Stimulated activated memory B cell treated with anti-CD40 and anti-IgM and Interleukin-4, amounts not matched to agents 10 μg/mL and 1 μg/mL and 100 μg/mL, for 72 hours (primary cell): ENCODE measurements at places on chromosomes 12 and 14.

GRCh38 chr12:42364692-42365091 lies 38.7 kb downstream of the PPHLN1 start:
- ATAC-seq, result no peak

GRCh38 chr14:92880851-92881250 lies 42.1 kb upstream of the CHGA start:
- no peak for ATAC-seq

DNA sequence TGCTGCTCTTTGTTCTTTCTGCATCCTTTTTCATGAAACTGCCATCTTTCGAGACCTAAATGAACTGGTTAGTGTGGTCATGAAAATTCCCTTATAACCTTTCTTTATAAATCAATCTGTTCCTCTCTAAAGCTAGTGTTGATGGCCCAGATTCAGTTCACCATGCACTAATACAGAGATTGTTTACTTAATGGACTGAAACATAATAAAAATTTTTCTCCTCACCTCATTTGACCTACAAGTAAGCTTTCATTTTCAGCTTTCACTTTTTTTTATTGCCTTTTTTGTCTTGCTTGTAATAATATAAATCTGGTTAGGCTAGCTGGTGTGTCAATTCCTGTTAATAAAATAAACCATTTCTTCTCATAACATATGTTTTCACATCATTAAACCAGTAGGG lies 183.8 kb downstream of the CCDC59 start:
- ATAC-seq, result no peak

- no peak for ATAC-seq
These were observed 60.7 kb upstream of the TBX3 start for GRCh38 chr12:114744691-114745090.

- ATAC-seq, result peak; percentile 18
These were observed 58.7 kb downstream of the LRRC74A start for GRCh38 chr14:76884853-76885276.

GRCh38 chr14:57761800-57762199 lies 104.1 kb downstream of the SLC35F4 start:
- ATAC-seq, result no peak

GRCh38 chr12:57845478-57846284 lies 848 bp downstream of the CTDSP2 start:
- peak; percentile 55 for ATAC-seq

DNA sequence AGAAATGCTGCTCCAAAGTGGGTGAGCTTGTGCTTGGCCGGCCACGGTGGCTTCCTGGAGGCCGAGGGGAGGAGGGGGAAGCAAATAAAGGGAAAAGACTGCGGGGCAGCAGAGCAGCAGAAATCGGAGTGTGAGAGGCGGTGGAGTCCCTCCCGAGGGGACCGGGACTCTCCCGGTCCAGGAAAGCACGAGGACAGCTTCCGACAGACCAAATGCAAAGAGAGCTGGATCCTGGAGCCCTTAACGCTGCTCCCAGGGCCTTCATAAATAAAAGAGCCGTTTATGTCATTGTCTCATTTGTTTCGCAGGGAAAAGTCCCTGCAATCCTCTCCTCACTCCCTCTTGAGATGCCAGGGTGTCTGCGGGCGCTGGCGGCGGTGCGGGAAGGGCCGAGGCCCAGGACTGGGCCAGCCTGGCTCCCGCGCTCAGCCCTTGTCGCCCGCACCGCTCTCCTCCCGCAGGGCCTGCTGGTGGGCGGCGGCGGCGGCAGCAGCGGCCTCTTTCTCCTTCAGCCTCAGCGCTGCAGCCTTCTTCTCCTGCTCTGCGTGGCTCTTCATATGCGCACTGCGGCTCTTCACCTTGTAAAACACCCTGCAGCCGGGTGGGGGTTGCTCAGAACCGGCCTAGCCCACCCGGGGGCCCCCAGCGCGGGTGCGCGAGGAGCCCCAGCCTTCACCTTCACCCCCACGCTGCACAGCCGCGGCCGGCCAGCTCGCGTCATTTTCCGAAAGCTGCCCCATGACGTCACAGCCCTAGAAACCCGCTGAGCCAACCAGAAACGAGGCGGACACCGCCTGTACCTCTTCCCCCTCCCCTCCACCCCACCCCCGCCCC lies 4.5 kb upstream of the PNMA1 start:
- ATAC-seq, result no peak

GRCh38 chr12:82765971-82766705 lies 79.4 kb downstream of the TMTC2 start:
- ATAC-seq, result no peak

DNA sequence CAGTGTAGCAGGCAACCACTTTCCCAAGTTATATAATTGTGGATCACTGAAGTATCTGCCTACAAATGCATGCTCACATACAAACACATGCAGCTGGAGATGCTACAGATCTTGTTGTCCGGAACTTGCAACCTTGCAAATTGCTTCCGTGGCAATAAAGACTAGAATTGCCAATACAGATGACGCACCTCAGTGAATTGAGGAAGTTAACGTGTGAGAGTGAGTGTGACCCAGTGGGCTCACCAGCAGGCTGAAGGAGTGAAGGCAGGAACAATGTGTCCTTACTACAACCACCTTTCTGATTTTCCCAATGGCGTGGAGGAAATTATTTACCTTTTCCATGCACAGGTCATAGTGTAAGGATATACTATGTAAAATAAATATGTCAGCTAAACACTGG lies 89.4 kb upstream of the GRIP1 start:
- no peak for ATAC-seq

DNA sequence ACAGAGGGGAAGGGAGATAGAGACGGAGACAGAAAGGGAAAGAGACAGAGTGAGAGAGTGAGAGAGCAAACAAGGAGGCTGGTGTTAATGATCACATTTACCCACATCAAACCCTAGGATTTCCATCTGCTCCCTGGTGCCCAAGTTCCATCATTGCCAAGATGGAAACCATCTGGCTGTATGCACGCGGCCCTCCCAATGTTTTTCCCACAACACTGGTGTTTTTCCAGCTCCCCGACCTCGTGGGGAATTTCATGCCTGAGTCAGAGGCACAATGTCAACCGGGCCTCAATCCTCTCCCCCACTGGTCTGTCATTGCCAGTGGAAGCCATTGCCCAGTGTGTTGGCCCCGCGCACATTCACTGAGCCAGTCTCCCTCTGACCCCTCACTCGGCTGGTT lies 19.9 kb upstream of the BDKRB2 start:
- no peak for ATAC-seq

- ATAC-seq, result no peak
These were observed 1105.5 kb downstream of the TMEM121 start for GRCh38 chr14:106631879-106632278.

- ATAC-seq, result no peak
These were observed 61.5 kb upstream of the EGLN3 start for GRCh38 chr14:34012369-34012768.

GRCh38 chr12:49643961-49644619 lies 20.7 kb downstream of the PRPF40B start:
- ATAC-seq, result peak; percentile 2

DNA sequence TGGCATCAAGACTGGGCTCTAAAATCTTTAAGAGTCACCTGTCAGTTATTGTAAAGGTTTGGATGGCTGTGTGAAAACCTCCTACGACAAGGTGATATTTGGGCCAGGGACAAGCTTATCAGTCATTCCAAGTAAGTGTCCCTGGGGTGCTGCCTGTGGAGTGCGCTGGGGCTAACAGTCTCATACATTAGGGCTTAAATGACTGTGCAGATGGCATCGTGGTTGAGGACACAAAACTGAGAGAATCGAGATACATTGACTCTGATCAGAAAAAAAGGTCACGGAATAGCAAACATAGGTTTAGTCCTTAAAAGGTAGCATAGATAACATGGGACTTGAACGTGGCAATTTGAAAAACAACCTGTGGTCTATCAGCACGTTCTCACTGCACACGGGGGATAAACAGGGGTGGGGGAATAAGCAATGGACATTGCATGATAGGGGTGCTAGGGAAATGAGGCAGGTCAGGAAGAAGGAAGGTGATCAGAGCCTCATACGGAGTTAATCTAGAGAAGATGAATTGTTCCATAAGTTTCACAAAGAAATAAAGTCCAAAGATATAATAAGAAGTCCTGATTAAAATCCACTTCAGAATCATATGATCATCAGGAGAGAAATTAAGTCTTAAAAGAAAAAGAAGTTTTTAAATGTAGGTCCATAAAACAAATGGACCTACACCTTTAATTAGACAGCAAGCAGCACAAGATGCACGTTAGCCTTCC lies 100.3 kb downstream of the DAD1 start:
- ATAC-seq, result peak; percentile 67

- no peak for ATAC-seq
These were observed 157.9 kb upstream of the SLC38A2 start for GRCh38 chr12:46530373-46531056.

DNA sequence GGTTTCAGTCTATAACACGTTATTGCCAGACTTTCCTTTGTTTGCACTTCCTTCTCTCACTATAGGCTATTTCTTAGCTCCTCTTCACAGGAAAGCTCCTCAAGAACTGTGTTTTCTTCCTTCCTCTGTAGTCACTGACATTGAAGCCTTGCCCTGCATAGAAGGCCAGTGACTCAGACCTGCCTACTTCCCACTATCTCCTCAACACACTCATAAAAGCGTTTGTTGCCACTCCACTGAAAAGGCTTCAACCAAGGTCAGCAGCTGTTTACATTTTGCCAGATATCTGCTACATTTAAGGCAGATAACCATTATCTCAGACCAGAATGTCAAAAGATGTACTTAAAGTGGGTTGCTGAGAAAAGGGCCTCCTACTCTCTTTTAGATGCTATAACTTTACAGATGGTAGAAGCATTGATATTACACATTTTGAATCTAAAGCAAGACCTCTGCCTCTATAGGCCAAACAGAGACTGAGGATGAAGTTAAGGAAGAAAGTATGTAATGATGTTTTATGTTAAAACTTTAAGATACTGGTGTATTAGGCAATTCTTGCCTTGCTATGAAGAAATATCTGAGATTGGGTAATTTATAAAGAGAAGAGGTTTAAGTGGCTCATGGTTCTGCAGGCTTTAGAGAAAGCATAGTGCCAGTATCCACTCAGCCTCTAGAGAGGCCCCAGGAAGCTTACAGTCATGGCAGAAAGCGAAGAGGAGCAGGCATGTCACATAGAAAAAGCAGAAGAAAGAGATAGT lies 233.3 kb upstream of the FLRT2 start:
- no peak for ATAC-seq

GRCh38 chr12:82595941-82596340 lies 90.8 kb upstream of the TMTC2 start:
- ATAC-seq, result no peak

- no peak for ATAC-seq
These were observed 322.2 kb downstream of the TMEM121 start for GRCh38 chr14:105848570-105848969.

- ATAC-seq, result no peak
These were observed 52.8 kb upstream of the CNOT2 start for GRCh38 chr12:70190262-70191010.
